ENCODE measurements at places on chromosomes 6 and 20.

DNA sequence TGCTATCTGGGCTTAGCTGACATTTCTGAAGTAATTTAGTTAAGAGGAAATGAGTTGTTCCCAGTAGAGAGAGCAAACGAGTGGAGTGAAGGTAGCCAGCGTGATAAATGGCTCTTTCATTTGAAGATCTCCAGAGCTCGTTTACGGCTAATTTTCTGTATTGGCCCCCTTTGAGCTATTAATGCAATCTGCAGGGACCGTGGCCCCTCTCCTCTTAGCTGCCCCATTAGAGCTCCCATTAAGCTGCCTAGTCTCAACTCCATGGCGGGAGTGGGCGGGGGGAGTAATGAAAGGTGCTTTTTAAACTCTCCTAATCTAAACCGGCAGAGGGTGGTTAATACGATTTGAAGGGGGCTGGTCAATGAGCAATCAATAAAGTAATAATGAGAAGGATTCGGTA lies 12.5 kb downstream of the TFAP2B start:
- no peak for DNase-seq

DNA sequence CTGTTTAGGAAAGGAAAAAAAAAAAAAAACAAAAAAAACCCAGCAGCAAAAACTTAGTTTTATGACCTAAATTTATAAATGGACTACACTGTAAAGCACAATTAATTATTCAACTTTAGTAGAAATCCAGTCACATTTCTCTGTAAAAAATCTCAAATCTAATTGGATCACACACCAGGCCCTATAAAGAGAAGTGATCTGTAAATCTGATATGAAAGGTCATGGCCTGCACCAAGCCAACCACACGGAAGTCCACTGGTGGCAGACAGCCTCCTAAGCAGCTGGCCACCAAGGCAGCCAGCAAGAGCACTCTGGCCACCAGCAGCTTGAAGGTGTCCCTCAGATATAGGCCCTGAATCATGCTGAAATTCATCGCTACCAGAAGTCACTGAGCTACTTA lies 131.6 kb downstream of the HFE start:
- no peak for DNase-seq

DNA sequence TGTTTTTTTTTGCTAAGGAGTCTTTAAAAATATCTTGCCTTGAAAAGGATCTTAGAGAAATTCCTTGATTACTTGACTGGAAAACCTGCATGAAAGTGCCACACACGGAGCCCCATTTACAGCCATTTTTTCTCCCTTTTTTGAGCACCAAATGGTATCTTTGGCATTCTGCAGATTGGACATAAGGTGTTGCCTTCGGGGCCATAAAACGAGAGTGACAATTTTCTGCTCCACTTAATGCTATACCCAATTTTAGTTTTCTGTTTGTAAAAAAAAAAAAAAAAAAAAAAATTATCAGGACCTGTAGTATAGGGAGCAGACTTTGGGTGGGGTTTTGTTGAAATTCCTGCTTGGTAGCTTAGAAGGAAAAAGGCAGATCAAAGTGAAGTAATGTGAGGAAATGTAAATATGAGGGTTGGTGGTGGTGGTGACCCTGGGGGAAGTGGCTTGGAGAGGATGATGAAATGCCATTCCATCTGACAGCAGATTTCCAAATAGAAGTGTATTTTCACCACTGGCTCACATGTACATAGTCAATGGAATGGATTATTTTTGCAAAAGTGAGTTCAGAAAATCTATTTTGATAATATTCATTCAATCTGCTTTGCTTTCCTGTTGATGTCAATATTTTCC lies 212.1 kb upstream of the SOX4 start:
- DNase-seq = no peak

GRCh38 chr20:43938017-43938655 lies 23.5 kb downstream of the TOX2 start:
- DNase-seq = no peak

GRCh38 chr20:50484271-50484976 lies 25.8 kb upstream of the PTPN1 start:
- DNase-seq = no peak

DNA sequence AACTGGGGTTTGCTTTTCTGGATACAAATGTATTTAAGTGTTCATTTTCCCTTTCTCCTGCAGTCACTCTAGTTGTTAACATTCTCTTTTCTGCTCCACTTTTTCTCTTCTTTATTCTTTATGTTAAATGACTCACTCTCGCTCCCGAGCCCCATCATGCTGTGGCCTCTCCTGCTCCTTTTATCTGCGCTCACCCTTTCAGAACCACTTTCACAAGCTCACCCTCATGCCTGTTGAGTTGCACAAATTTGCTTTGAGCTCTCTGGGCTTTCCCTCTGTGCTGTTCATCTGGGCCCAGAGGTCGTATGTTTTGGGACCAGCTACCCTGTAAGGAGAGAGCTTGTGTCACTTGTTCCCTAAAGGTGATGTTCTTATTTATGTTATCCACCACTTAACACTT lies 98.1 kb upstream of the ASCC3 start:
- no peak for DNase-seq

GRCh38 chr6:49406250-49406970 lies 56.6 kb downstream of the MMUT start:
- no peak for DNase-seq

- DNase-seq = no peak
These were observed 31.5 kb downstream of the RAB44 start for GRCh38 chr6:36729161-36729524.

DNA sequence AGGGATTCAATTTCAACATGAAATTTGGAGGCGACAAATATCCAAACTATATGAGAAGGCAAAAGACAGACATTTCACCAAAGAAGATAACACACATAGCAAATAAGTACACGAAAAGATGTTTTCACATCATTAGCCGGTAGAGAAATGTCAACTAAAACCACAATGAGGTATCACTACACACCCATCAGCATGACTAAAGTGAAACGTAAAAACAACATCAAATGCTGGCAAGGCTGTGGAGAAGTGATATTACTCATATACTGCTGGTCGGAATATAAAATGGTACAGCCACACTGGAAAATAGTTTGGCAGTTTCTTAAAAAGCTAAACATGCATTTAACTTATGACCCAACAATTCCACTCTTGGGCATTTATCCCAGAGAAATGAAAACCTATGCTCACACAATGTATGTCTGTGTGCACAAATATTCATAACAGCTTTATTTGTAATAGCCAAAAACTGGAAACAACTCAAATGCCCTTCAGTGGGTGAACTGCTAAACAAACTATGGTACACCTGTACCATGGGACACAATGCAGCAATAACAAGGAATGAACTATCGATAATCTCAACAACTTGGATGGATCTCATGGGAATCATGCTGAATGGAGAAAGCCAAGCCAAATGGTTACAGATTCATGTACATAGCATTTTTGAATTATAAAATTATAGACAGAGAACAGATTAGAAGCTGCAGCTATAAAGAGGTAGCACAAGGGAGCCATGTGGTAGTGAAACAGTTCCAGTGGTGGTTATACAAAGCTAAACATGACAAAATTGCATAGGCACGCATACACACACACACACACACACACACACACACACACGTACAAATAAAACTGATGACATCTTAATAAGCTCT lies 8.6 kb downstream of the ADAT2 start:
- no peak for DNase-seq

GRCh38 chr6:169168706-169169105 lies 84.9 kb downstream of the THBS2 start:
- DNase-seq = no peak

DNA sequence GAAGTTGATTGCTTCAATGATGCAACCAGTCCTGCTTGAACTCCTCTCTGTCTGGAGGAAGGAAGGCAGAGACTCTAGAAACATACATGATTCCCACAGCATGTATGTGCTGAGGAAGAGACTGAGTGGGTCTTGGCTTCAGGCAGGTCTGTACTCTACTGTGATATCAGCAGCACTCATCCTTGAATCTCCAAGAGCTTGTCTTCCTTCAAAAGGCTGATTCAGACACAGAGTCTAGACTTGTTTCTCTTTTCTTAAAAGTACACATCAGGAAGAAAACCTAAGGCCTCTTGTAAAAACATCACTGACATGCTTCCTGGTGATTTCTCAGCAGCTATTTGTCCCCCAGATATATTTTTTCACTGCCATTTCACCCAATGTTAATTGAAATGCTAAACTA lies 155.7 kb upstream of the HEY2 start:
- no peak for DNase-seq

GRCh38 chr6:43683708-43684455 lies 3.7 kb downstream of the MRPS18A start:
- DNase-seq = no peak

DNA sequence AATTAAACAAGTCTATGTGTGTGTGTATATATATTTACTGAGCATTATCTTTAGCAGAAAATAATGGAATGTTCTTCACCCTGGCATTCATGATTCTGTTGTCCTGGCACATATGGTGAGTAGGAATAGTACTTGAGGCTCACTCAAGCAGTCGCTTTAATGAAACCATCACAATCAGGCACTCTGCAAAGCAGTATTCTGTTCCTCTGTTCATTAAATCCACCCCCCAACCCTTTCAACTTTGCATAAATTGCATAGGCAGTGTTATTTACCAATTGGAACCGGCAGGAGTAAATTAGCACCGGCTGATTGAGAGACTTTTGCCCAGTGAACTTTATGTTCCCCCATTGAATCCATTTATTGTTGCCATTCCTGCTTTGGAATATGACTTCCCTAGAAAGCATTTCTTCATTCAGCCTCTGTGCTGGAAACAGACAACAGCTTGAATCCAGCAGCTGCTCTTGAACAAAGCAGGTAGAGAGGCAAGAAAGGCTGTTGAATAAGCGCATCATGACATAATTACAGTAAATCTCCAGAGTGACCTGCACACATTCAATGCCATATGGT lies 268.0 kb upstream of the RNF217 start:
- DNase-seq = no peak
